ENCODE measurements at places on chromosomes 7 and 10.

- no peak for DNase-seq
Measured at GRCh38 chr7:102463841-102464576, 654 bp downstream of the ALKBH4 start.

GRCh38 chr7:105802604-105803428 lies 73.6 kb downstream of the ATXN7L1 start:
- no peak for DNase-seq

- no peak for DNase-seq
Measured at GRCh38 chr10:35449944-35450343, 113.6 kb downstream of the CCNY start.

DNA sequence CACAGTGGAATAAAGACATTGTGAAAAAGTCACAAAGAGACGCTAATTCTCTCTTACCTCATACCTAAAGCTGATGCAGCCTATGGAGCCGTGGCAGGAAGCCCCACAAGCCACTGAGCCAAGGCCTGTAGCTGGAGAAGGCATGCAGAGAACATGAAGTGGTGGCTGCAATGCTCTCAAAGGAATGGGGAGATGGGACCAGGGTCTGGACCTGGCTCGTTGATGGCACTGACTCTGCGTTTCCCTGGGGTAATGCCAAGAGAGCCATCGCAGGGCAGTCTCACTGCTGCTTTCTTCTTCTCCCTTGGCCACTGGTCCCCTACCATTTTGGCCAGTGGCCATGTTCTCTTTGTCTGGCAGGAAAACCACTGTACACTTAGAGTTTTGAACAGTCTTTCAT lies 329.9 kb upstream of the ZMIZ1 start:
- no peak for DNase-seq

- no peak for DNase-seq
Measured at GRCh38 chr7:92714767-92715166, 121.6 kb downstream of the CDK6 start.

DNA sequence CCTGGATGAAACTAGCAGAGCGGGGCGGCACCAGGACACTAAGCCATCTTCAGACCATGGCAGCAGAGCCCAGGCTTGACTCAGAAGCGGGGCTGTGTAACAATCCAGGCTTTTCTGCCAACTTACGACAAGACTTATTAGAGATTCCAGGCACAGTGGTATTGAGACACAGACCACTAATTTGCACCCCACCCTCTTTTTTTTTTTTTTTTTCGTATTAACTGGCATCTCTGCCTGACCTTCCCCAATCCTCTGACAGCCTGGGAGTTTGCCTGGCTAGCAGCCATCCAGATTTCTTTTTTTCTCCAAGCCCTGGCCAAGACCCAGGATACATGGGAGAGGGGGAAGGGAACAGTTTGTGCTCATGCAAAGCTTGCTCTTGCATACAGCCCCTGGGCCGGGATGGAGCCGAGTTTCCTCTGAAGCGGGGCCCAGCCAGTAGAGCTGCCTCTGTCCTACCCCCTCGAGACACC lies 182.4 kb downstream of the PLXNA4 start:
- DNase-seq, result no peak

DNA sequence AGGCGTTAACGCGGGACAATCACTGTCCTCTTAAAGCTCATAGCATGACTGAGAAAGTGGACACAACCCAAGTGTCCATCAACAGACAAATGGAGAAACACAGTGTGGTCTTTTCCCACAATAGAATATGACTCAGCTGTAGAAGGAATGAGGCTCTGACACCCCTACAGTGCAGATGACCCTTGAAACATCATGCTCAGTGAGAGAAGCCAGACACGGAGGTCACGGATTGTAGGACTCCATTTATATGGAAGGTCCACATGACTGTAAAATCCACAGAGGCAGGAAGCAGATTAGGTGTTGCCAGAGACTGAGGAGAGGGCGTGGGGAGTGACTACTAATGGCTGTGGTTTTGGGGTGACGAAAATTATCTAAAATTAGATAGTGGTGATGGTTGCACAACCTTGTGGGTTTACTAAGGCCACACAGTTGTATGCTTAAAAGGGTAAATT lies 6.1 kb upstream of the NCAPG2 start:
- no peak for DNase-seq

- DNase-seq, result no peak
Measured at GRCh38 chr7:70266186-70266585, 667.9 kb downstream of the AUTS2 start.

DNA sequence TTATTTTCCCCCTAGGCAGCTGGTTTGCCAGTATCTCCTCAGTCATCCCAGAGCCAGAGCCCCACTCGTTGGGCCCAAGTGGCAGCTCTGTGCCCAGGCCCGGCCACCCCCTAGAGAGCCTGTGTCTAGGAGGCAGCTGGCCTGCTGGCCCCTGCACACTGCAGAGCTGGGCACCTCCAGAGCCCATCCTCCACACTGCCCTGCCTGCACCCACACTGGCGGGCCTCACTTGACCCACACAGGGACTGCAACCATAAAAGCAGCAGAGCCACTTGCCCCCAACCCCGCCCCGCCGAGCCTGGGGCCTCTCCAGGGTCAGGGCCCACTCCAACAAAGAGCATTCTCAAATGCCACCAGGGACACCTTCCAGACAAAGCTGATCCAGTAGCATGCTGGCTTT lies 5.4 kb downstream of the ASB13 start:
- no peak for DNase-seq

DNA sequence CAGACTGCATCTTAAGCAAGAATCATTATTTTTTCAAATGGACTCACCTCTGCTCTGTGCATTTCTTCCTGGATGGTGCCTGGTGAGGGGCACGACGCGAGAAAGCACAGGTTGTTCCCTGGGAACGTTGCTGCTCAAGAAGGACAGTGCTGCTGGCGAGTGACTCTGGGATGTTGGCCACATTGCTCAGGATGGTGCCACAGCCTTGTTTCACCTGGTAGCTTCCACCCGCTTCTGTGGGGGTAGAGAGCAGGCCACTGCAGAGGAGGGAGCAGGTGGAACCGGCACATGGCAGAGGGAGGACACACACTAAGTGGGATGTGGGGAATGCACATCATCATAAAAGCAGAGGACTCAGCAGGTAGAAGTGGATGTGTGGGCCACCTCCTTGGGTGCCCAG lies 444.7 kb downstream of the TCERG1L start:
- no peak for DNase-seq

GRCh38 chr10:127702271-127702670 lies 34.7 kb upstream of the FOXI2 start:
- DNase-seq, result no peak

DNA sequence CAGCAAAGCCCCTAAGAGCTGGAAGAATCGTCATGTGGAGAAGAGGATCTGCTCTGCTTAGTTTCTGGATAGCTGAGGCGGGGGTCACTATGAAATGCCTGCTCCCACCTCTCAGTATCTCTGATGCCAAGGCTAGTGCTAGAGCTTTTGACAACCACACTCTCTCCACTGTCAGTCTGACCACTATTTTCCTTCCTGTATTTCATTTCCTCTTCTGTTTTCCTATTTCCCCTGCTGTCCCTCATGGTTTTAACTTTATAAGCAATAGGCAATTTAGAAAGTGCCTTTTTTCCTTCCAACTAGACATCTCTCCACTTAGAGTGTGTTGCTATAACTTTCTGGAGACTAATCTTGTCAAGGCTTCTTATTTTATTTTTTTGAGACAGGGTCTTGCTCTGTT lies 23.6 kb downstream of the C7orf57 start:
- DNase-seq, result no peak

DNA sequence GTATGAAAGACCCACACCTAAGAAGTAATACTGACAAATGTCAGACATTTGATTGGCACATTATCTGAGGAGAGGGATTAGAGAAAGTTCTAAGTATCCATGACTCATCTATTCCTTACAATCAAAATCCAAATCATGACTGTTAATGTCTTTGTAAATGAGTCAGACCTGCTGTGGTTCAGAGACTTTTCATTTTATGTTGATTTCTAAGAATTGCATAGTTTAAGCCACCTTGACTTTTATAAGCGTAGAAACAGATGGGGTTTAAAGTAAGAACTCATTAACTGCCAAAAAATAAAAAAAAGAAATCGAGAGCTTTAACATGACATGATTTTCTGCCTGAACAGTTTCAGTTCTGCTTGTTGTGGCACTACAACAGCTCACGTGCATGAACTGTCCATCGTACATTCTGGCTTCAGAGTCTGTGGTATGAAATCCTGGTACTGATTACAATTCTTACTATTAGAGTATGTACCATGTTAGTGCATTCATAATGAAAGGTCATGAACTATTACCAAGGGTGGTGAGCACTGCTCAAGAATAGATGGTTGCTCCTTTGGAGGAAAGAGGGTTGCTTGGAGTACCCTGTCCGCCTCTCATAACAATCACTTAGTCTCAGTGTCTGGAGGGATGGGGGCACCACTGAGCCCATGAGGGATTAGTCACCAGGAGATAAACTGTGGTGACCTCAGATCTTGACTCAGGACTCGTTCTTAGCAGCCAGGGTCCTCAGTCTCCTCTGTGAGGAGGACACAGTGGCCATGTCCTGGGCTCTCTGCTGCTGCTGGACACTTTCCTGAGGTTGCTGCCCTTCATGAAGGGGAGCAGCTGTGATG lies 42.2 kb downstream of the ACSM6 start:
- DNase-seq, result no peak

DNA sequence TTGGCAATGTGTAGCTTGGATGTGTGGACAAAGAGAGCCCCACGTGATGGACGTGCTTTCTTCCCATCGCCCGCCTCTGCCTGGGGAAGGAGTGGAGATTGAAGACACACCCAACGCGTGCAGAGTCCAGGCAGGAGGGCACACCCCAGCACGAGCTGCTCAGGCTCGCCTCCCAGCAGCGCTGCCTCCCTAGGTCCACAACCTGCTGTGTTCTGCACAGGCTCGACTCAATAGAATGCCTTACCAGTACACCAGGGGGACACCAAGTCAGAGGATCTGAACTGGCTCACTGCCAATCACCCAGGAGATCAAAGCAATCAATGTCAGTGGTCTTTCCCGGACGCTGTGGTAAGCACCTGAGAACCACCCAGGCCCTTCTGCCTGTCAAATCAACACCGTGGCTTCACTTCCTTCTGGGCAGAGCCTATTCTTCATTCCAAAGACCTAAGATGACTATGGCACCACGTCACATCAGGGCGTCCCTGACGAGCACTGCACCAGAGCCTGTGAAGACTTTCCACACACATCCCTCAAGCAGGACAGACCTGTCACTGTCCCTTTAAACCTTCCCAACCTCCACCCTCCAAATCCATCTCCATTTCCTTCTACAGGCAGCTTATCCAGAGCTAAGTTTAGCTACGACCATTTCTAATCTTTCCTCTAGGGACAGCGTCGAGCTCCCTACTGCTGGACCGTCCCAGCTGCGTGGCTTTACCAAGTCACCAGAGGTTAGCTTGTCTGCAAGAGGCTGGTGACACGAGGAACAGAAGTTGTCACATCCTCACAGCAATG lies 72.3 kb downstream of the AMZ1 start:
- DNase-seq, result peak; percentile 44

- DNase-seq, result peak; percentile 32
Measured at GRCh38 chr7:27774717-27775328, 34.9 kb downstream of the TAX1BP1 start.

DNA sequence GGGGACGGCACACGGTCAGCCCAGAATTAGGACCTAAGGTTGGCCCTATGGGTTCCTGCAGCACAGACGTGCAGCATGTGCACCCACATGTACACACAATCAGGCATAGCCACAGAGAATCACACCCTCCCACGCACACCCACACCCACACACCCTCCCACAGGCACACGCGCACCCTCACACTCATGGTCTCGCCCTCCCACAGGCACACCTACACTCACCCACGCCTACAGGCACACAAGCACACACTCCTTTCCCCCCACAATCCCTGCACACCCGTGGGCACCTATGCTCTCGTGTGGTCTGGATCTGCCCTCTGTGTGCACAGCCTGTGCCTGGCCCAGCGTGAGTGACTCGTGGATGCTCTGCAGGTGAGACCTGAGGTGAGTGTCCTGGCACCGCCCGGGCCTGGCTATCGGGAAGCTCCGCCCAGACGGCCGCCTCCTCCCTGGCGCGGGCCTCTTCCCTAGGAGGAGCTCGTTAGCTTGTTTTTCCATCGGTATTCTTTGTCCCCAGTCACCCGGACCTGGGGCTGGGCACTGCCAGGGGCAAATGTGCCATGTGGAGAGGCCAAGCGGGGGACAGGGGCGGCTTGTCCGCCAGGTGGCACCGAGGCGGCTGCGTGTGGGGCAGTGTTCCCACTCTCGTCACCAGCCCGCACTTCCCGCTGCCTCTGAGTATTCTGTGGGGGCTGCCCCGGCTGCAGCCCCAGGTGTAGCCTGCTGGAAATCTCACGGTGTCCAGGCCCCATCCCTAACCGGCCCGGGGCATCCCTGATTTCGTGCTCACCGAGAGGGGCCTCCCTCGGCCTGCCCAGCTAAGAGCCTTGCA lies 110.2 kb upstream of the FAM20C start:
- DNase-seq, result no peak

DNA sequence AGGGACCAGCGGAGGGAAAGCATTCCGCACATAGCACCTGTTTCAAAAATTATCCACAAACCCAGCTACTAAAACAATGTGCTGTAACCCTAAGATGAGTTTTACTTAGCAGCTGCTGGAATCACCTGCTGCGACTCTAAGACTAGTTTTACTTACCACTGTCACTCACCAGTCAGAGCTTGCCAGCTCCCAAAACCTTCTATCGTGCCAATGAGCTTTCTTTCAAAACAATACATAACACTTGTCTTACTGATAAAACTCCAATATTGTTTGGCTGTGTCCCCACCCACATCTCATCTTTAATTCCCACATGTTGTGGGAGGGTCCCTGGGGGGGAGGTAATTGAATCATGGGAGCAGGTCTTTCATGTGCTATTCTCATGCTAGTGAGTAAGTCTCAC lies 18.4 kb downstream of the ST8SIA6 start:
- DNase-seq, result no peak

DNA sequence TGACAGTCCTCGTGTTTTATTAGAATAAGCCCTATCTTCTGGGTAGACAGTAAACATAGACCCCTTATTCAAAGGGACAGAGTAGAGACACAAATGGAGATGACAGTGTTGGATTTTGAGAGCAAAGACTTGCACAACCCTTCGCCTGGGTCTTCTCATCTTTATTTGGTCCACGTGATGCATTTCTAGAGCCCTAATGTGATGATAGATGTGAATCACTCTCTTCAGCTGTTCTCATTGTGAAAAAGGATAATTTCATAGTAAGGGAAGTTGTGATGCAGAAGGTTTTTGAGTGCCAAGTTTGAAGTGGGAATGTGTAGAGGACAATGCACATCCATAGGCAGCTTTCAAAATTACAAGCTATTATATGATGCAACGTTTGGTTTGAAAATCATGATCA lies 86.3 kb downstream of the CREB5 start:
- no peak for DNase-seq
